Smooth muscle cell of trachea (primary cell): ENCODE measurements at places on chromosomes 1 and 21. TPM values are rescaled to one million over a fixed set of nuclear protein-coding genes. Genes with fewer than 3 reads are reported as not detected.

NASP gene
- 23.0 and 60.4 TPM in 2 replicates for total RNA-seq

SNAP47 gene
- total RNA-seq, result 63.1 and 79.2 TPM in 2 replicates

SPRR1B gene
- not detected in 2 replicates for total RNA-seq

DEPDC1 gene
- 3.3 and 35.5 TPM in 2 replicates for total RNA-seq

TLCD4 gene
- 0.29 and 0.50 TPM in 2 replicates for total RNA-seq

EBNA1BP2 gene
- 51.3 and 74.9 TPM in 2 replicates for total RNA-seq
